Putamen (tissue), 1 donor: ENCODE measurements at places on chromosomes 5 and 9.

- DNase-seq, result no peak
Measured at GRCh38 chr5:176883700-176884570, 15.2 kb downstream of the HK3 start.

DNA sequence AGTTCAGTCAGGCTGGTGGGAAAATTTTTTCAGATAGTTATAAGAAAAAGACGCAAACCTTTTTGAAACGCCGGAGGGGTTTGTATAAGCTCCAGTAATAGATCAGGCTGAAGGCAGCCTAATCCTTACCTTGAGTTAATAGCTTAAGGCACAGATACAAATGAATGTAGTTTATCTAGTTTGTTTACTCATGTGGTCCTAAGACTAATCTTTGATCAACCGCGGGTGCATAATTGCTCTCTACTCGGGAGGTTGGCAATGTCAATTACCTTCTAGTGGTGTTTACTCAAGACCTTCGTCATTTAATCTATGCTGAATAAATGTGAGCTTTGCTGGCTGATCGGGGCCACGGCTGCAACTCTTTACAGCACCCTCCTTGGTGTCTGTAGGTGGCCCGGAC lies 665 bp upstream of the INSL4 start:
- no peak for DNase-seq

DNA sequence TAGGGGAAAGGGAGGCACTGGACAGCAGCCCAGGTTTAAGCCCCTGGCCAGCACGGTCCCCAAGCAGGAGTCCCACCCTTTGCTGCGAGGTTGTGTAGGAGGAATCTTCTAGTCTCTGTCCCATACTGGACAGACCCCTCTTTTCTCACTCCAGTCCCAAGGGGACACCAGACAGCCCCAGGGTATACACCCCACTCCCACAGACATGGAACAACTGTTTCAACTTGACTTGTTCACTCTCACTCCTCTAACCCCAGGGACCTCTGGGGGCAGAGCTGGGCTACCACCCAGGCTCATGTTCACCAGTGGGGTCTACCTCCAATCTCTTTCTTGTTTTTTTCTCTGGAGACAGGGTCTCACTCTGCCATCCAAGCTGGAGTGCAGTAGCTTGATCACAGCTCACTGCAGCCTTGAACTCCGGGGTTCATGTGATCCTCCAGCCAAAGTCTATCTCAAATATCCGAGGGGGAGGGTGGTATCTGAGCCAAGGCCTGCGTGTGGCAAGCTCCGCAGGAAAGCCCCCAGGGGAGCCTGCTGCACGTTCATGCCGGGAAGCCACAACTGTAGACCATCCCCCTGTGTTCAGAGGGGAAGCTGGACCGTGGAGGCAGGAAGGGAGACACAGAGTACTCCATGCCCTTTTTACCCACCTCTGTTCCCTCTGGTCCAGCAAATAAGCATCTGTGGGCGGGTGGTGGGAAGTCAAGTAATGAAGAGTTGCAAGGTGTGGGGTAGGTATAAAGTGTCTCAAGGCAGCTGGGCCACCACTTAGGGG lies 1.8 kb downstream of the PTGES2 start:
- DNase-seq, result no peak

- no peak for DNase-seq
Measured at GRCh38 chr5:38607396-38607795, 51.0 kb upstream of the LIFR start.

DNA sequence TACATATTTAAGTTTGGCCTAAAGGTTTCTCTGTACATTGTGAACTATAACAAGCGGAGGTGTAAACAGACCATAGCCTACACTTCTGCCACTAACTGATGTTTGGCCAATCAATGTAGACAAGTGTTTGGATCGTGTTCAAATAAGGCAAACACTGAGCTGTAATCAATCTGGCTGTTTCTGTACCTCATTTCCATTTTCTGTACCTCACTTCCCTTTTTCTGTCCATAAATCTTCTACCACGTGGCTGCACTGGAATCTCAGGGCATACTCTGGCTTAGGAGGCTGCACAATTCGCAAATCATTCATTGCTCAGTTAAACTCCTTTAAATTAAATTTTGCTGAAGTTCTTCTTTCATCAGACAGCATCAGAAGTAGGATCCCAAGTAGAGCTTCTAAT lies 140.9 kb downstream of the SLC25A46 start:
- no peak for DNase-seq

GRCh38 chr5:58683567-58683966 lies 100.7 kb downstream of the RAB3C start:
- no peak for DNase-seq
